Activated naive CD8-positive, alpha-beta T cell treated with anti-CD3 and anti-CD28 coated beads, Interleukin-2, amount 50 U/mL, for 16 hours (primary cell): ENCODE measurements at places on chromosomes 1 and 21.

DNA sequence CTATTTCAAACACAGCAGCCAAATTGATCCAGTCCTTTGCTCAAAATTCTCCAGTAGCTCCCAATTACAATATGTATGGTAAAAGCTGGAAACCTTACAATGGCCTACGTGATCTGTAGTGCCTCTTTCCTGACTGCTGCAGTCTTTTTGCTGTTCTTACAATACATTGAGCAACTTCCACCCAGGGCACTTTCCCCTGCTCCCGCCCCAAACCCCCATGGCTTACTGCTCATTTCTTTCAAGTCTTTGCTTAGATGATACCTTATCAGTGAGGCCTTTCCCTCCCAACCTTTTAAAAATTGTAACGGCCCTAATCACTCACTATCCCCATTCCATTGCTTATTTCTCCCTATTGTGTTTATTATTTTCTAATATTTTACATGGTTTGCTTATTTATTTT is 43.9 kb upstream of the APOBEC4 start:
- no peak for DNase-seq

GRCh38 chr1:9782897-9783296 is 40.9 kb downstream of the CLSTN1 start:
- no peak for DNase-seq

DNA sequence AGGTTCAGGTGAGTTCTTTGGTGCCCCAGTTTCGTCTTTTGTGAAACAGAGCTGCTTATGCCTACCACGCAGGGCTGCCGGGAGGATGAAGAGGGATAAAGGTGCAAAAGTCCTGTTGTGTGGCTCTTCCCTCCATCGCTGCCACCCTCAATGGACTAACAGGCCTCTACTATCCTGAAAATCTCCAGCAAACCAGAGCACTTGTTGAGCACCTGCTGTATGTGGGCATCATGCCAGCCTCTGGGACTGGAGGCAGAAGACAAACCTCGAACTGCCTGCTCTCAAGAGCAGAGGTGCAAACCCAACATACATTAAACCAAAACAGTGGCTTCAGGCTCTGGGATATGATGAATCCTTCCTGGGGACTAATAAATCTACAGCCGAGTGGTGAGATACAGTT is 174.1 kb downstream of the ACTL8 start:
- no peak for DNase-seq

GRCh38 chr1:111063595-111063994 is 76.3 kb downstream of the DRAM2 start:
- no peak for DNase-seq

GRCh38 chr1:244012202-244012601 is 38.9 kb upstream of the ZBTB18 start:
- DNase-seq: no peak

DNA sequence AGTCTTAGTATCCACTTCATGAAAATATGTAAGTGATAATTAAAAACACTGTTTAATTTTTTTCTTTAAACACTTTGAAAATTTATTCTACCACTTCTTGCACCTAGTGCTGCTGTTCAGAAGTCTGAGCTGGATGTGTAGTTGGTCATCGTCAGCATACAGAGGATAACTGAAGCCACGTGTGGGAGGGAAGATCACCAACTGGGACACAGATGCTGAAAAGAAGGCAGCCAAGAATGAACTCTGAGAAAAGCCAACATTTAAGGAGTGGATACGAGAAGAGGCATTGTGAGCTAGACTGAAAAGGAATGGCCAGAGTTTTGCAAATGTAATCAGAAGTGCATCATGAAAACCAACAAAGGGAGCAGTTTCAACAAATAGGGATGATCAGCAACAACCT is 24.6 kb upstream of the CLCA4 start:
- DNase-seq: no peak

GRCh38 chr1:235783148-235783776 is 83.4 kb downstream of the LYST start:
- DNase-seq: no peak
